CD4-positive, alpha-beta T cell treated with Interleukin-4 for 1 hour (primary cell): ENCODE measurements at places on chromosomes 13 and 19.

DNA sequence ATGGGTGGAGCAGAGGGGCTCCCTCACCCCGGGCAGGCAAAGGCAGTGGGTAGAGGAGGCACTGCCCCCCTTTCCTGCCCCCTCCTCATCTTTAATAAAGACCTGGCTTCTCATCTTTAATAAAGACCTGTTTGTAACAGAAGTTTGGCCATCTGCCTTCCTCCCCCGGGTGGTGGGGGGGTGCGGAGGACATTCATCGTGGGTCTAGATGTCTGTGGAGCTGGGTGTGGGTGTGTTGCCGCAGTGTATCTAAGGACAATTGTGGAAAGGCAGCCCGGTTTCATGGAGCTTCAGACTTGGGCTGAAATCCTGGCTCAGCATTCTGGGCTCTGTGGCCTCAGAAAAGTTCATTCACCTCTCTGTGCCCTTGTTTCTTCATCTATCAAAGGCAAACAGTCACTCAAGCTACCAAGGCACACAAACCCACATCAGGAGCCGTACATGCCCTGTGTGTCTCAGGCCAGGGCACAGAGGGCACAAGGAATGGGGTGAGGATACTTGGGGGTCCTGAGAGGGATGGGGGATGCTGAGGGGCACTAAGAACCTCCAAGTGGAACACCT lies 8.8 kb upstream of the SWSAP1 start:
- no peak for DNase-seq

DNA sequence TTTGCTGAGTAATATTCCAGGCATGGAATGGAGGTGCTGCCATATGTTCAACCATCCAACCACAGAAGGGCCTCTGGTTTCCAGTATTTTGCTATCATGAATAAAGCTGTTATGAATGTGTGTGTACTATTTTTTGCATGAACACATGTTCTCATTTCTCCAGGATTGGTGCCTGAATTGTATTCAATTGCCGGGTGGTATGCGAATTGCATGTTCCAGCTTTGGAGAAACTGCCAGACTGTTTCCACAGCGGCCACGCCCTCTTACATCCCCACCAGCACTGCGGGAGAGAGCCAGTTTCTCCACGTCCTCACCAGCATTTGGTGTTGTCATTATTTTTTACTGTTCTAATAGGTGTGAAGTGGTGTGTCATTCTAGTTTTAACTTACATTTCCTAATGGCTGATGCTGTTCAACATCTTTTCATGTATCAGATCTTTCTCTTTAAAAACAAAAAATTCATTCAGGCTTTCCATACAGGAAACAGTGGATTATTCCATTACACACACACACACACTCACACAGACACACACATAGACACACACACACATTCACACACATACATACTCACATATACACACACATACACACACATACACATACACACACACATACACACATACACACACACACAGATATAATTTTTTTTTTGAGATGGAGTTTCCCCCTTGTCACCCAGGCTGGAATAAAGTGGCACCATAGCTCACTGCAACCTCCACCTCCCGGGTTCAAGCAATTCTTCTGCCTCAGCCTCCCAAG lies 154.1 kb downstream of the PTPRS start:
- DNase-seq: no peak

- DNase-seq: no peak
Observed at GRCh38 chr13:53137779-53138178, 109.2 kb downstream of the OLFM4 start.

DNA sequence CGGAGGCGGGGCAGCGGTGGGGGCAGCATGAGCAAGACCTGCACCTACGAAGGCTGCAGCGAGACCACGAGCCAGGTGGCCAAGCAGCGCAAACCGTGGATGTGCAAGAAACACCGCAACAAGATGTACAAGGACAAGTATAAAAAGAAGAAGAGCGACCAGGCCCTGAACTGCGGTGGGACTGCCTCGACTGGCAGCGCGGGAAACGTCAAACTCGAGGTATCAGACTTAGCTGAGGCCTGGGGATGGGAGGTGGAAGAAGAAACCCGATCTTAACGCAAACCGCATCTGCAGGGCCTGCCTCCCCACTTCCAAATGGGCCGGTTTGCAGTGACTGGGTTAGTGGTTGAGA lies 693 bp downstream of the RFXAP start:
- DNase-seq: peak; percentile 20
